Activated T-helper 1 cell treated with anti-CD3 and anti-CD28 coated beads, Interleukin-2, amount 50 U/mL, for 16 hours (primary cell): ENCODE measurements at places on chromosomes 4 and X.

GRCh38 chr4:138405466-138405891 is 163.3 kb upstream of the SLC7A11 start:
- no peak for DNase-seq

- no peak for DNase-seq
Observed at GRCh38 chrX:65574356-65574755, 39.8 kb upstream of the LAS1L start.

- no peak for DNase-seq
Observed at GRCh38 chr4:167233685-167234315, 494 bp downstream of the SPOCK3 start.

DNA sequence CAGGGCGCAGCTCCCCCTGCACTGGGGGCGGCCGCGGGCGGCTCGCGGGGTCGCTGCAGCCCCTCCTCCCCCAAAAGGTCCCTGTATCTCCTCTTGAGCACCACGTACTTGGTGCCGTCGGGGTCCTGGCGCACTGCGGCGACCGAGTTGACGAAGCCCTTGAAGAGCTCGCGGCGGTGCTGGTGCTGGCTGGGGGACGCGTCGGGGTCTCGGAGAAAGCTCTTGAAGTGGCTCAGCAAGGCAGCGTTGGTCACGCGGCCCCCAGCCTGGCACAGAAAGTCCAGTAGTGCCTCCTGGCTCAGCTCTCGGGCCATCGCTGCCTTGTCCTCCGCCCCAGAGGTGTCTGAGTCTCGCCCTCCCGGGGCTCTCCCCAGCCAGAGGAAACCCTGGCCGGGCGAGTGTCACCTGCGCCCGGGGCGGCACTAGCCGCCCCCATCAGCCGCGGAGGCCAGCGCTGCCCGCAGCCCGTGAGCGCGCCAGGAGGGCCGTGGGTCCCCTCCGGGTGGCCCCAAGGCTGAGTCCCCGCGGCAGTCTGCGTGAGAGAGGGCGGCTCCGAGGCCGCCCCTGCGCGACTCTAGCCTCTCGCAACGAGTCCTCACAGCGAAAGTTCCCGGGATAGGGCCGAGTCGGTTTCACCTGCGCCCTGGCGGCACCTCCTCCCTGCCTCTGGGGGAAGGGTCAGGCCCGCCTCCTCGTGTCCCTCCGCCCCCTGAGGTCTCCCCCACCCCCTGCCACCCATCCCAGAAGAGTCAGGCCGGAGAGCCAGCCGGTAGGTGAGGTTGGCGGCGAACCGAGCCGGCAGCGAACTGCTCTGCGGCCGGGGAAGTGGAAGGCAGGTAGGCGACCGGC is at the start of gene SOWAHB:
Gene SOWAHB (minus strand): TSS at position 609 of the 849 bp plus-strand sequence. CDS start 295 bp downstream, at position 314.
- DNase-seq: peak; percentile 11

GRCh38 chr4:56655627-56656345 is 25.3 kb downstream of the HOPX start:
- no peak for DNase-seq

DNA sequence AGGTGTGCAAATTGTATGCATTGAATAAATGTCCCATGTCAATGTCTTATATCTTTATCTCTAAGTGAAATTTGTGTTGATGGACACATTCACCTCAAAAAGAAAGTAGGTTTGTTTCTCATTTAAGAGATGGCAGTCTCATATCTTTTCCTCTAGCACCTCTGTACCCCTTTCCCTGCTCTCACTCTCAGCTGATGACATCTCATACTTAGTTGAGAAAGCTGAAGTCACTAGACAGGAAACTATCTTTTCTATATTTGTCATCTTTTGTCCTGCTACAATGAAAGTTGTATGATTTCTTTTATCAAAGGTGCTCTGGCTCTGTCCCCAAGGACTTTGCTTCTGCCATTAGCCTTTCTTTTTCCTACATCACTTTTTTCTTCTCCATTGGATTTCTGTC is 84.0 kb upstream of the GRPR start:
- no peak for DNase-seq

- DNase-seq: no peak
Observed at GRCh38 chr4:8909548-8909947, 37.9 kb upstream of the HMX1 start.

DNA sequence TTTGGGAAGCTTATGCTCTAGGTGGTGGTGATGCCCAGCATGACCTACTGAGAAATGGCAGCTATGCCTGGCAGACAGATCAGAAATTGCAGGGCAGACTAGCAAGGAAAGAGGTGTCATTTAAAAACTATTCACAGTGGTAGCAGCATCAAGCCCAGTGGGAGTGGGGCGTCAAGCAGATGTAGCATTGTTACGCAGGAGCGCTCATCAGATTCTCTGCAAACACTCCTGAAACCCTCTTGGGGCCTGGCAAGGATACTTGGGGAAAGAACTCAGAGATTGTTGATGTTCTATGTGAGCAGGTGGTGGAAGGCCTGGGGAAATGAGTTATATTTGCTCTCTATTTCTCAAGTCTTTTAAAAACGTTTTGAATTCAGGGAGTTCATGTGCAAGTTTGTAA is 437.6 kb downstream of the RAPGEF2 start:
- no peak for DNase-seq

DNA sequence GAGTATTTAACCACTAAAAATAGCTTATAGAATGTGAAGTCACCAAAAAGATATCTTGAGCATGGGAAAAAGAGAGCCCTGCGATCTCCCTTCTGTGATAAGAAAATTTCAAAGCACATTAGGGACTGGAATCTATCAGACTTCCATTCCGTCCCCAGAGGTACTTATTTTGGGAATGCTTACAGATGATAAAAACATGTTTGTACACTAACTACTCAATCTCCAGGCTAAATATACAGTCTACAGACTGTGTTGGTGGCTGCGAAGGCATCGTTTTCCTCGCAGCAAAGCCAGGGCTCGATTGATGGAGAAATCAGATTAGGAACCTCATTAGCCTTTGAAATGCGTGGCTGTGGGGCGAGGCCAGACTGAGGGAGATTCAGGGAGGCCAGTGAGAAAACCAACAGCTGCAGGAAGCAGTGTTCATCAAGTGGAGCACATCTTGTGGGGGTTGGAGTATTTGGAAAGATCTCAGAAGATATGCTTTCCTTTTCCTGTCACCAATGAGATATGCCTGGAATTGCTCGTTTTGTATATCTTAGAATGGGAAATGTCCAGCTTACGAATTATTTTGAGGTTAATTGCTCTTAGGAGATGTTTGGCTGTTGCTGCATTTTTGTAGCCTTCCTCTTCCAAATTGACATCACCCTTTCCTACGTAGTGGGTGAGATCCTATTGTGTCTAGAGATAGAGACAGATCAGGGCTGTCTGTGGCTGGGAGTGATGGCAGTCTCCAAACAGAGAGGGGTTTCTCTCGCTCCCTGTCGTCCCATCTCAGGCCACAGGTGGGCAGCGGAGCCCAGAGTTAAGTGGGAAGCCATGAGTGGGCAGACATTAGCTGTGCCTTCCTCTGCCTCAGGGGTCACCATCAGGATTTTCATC is 224.9 kb upstream of the FAT1 start:
- no peak for DNase-seq
